ENCODE measurements at places on chromosomes 6 and 20. TPM values are rescaled to one million over a fixed set of nuclear protein-coding genes. Genes with fewer than 3 reads are reported as not detected.

KIF25 gene
- not detected for total RNA-seq

COL21A1 gene
- 151 TPM for total RNA-seq

HLA-DPA1 gene
- total RNA-seq: 25.4 TPM

SPATA25 gene
- 1.7 TPM for total RNA-seq

ARMH2 gene
- not detected for total RNA-seq

PRSS16 gene
- 2.0 TPM for total RNA-seq

GNRH2 gene
- total RNA-seq: not detected

UNC93A gene
- total RNA-seq: not detected
